ENCODE measurements at places on chromosomes 7 and 10. TPM values are rescaled to one million over a fixed set of nuclear protein-coding genes. Genes with fewer than 3 reads are reported as not detected.
A peak's percentile ranks its signal among the peaks of the same experiment; 100 is the strongest.

- DNase-seq: no peak
Observed at GRCh38 chr7:124457841-124458240, 307.8 kb downstream of the GPR37 start.

DNA sequence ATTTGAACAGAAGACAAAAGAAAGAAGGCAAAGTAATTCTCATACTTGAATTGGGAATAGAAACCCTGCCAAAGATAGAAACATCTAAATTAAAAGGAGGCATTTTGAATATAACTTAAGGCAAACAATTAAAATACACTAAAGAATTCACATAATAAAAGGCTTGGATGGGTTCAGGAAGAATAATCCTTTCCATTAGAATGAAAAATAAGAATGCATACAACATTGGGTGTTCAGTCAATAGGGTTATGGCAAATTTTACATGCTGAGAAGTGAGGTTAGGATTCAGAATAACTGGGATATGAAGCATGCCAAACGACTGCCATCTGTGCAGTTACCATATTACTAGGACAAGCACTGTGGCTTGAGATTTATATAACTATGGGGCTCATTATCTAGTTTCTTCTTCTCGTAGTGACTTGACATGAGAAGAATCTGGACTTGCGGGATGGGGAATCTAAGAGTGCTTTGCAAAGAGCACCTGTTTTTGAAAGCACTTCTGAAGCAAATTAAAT lies 326.5 kb downstream of the THSD7A start:
- DNase-seq: no peak

- DNase-seq: no peak
Observed at GRCh38 chr7:143243111-143243510, 20.1 kb upstream of the GSTK1 start.

DNA sequence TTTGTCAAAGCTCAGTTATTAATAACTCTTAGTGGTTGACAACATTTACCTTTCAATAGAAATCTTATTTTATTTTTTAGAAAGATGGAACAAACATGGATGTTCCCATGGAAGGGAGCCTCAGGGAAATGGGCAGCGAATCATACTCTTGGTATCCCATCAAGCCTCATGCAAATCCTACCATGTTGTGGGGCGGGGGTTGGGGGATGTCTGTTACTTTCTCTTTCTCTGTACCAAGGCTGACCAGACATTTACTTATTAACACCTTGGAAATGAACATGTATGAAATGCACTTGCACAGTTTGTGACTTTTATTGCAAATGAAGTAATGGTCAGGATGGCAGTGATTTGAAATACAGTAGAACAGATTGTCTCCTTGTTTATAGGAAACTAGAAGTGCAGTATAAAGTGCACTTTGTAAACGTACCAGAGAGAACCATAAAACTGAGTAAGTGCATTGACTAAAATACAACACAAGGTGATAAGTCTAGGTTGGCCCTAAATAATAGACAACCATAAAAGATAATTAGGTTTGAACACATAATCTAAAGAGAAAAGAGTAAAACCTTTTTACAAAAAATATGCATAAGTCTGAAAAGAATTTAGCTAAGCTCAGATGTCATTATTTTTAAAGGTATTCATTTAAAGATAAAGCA lies 32.4 kb downstream of the SEMA3D start:
- no peak for DNase-seq

GRCh38 chr7:69450456-69450855 lies 147.8 kb upstream of the AUTS2 start:
- no peak for DNase-seq

DNA sequence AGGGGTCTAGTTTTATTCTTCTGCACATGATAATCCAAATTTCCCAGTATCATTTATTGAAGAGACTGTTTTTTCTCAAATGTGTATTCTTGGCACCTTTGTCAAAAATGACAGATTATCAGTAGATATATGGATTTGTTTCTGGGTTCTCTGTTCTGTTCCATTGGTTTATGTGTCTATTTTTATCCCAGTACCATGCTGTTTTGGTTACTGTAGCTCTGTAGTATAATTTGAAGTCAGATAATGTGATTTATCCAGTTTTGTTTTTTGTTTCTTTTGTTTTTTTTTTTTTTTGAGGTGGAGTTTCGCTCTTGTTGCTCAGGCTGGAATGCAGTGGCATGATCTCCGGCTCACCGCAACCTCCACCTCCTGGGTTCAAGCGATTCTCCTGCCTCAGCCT lies 61.6 kb upstream of the HELLS start:
- DNase-seq: no peak

DNA sequence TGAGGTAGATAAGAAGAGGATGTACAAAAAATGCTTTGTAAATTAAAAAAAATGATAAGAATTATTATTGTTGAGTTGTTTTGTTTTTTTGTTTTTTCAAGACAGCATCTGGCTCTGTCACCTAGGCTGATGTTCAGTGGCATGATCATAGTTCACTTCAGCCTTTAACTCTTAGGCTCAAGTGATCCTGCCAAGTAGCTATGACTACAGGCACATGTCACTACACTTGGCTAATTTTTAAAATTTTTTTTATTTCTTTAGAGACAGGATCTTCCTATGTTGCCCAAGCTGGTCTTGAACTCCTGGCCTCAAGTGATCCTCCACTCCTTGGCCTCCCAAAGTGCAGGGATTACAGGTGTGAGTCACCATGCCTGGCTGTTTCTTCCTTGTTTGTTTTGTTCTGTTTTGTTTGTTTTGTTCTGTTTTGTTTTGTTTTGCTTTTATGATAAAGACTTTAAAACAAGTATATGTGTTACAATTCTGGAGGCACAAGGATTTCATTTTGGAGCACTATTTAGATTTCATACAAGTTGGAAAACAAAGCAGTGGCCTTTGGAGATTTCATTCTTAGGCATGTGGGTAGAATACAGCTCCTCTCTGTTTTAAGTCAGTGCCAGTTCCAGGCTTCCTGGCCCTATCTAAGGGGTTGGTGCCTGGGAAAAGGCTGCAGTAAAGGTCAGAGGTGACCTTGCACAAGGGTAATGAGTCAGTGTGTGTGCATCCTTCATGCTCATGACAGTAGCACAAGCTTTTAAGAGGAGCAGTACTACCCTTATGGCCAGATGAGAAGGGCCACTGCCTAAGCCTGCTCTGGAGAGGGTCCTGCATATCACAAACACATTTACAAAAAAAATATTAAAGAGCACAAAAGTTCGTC lies 17.9 kb downstream of the FGFBP3 start:
- no peak for DNase-seq

GRCh38 chr10:21623291-21623690 lies 89.3 kb downstream of the MLLT10 start:
- no peak for DNase-seq

GRCh38 chr10:44927352-44927751 lies 16.2 kb downstream of the TMEM72 start:
- no peak for DNase-seq

DNA sequence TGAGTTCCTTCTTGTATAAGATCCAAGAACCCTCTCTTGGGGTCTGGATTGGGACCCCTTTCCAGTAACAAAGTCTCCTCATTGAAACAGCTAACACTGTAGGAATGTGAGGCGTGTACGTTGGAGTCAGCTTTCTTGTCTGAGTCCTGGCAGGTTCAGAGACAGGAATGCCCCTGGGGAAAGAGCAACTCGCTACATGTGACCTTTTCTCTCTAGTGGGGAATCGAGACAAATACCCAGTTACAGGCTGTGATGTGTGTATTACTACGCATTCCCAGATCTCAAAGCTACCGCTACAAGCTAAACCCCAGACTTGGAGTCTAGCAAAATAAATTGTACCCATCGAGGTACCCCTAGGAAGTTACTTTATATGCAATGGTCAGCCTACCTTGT lies 85.6 kb upstream of the FRMD4A start:
- no peak for DNase-seq

DNA sequence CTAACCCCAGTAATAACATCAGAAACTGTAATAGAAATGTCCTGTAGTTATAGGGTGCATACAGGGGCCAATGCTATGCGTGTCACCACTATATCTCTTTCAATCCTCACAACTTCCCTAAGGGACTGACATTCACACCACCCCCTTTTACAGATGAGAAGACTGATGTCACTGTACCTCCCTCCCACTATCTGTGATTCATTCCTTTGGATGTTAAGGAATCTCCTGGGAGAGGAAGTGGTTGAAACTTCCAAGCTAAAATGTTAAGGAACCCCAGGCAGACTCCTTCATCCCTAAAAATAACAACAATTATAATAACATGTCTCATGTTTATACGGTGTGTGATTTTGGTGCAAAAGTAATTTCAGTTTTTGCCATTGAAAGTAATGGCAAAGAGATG lies 5.4 kb downstream of the COL13A1 start:
- DNase-seq: no peak

GRCh38 chr7:142412551-142413193 lies 154.8 kb upstream of the PRSS58 start:
- peak; percentile 43 for DNase-seq

GRCh38 chr7:6482743-6483119 lies 35.0 kb upstream of the DAGLB start:
- no peak for DNase-seq

GRCh38 chr7:30091491-30091912 lies 43.3 kb upstream of the MTURN start:
- DNase-seq: no peak

- no peak for DNase-seq
Observed at GRCh38 chr7:83347945-83348444, 185.3 kb upstream of the PCLO start.

GRCh38 chr10:58754469-58755339 lies 242.0 kb downstream of the BICC1 start:
- DNase-seq: no peak

- no peak for DNase-seq
Observed at GRCh38 chr10:109895095-109895818, 28.1 kb downstream of the XPNPEP1 start.

- DNase-seq: no peak
Observed at GRCh38 chr10:44965651-44966097, 6.1 kb downstream of the RASSF4 start.

NPY4R2 gene
- total RNA-seq: not detected

SFTPA1 gene
- not detected for total RNA-seq

EPO gene
- not detected for total RNA-seq

OR13A1 gene
- not detected for total RNA-seq

HABP2 gene
- total RNA-seq: not detected

IL15RA gene
- total RNA-seq: 11.1 TPM

CTNNA3 gene
- total RNA-seq: not detected
